ENCODE measurements at places on chromosomes 6 and 20. TPM values are rescaled to one million over a fixed set of nuclear protein-coding genes. Genes with fewer than 3 reads are reported as not detected.

- DNase-seq, result no peak
These were observed 22.9 kb downstream of the STX7 start for GRCh38 chr6:132490024-132490423.

DNA sequence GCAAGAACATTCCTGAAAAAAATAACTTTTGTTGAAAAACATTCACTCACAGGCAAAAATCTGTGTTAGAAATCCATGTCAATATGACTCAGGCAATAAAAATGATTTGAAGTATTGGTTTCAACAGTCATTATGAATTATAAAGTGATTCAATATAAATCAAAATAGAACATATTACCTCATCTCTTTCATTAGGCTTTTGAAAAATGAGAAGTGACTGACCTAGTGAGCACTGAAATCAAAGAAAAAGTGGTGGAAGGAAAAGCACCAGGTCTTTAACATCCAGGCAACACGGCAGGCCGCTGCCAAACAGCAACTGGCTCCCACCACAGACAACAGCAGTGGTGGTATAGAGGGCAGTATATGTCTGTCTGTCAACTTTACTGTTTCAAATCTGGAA is 68.9 kb downstream of the MAN1A1 start:
- DNase-seq, result no peak

- no peak for DNase-seq
These were observed 9.3 kb downstream of the SLC17A9 start for GRCh38 chr20:62961799-62962198.

GRCh38 chr20:48921883-48922820 is 641 bp downstream of the ARFGEF2 start:
- DNase-seq, result peak; percentile 84

- DNase-seq, result no peak
These were observed 35.0 kb downstream of the SIRPA start for GRCh38 chr20:1930165-1930564.

DNA sequence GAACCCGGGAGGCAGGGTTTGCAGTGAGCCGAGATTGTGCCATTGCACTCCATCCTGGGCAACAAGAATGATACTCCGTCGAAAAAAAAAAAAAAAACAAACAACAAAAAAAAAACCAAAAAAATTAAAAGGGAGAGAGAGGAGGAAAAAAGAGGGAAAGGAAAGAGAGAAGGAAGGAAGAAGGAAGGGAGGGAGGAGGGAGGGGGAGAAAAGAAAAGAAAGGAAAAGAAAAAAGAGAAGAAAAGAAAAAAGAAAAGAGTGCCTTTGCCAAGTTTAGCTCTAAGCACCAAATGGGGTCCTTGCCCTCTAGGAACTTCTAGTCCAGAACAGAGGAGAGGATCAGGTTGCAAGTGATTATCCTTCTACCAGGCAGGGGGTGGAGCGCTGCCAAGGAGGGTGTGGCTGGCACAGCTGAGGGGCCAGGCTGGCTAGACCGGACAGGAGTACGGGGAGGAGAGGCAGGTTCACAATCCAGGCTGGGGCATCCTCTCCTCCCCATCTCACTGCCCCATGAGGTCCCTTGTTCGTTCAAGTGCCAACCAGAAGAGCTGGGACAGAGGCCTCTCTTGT is 19.1 kb downstream of the GNAS start:
- DNase-seq, result peak; percentile 51

- DNase-seq, result no peak
These were observed 8.2 kb downstream of the DIDO1 start for GRCh38 chr20:62918147-62918546.

- DNase-seq, result peak; percentile 66
These were observed 205.7 kb downstream of the DOK5 start for GRCh38 chr20:54680872-54681619.

DNA sequence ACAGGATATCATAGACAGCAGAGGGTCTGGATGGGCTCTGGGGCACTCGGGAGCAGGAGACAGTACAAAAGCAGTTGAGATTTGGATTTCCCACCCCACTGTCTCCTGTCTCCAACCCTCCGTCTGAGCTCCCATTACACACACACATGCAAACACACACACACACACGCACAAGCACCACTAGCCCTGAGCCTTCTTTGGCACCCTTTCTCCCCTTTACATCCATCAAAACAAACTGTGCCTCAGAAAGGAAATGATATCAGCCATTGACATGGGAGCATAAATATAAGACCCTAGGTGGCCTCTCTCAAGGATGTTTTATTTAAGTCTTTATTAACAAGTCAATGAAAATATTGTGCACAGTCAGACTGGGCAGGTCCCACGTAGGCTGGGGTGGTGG is 17.5 kb downstream of the TTBK1 start:
- DNase-seq, result no peak

DNA sequence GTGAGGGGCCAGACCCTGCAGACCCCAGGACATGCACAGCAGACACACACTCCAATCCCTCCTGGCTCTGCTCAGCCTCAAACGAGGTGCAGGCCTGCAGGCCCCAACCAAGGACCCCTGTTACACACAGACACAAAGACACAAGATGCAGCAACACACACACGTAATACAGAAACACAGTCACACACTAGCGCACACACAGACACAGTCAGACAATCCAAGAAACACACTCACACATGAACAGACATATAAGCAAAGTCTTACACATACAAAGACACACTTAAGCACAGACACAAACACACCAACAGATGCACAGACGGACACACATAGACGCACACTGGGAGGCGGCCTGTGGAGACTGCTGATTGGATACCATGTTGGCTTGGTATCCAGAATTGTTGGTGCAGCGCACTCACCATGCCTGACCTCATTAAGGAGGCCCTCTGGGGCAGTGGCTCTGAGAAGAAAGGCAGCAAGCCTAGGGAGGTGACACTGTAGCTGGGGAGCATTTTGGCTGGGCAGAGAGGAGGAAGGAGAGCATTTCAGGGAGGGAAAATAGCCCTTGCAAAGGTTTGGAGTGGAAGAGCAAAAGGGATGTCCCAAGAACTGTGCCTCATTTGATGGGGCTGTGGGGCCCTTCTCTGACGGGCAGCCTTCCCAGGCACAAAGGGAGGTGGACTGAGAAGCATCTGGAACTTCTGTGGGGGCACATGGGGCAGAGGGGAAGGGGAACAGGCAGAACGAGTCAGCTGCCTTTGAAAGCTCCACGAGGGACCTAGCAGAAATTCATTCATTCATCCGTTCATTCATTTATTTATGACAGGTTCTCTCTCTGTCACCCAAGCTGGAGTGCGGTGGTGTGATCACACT is 1.4 kb upstream of the HSPA12B start:
- DNase-seq, result no peak

GRCh38 chr20:24766826-24767622 is 182.0 kb upstream of the CST7 start:
- DNase-seq, result no peak

- DNase-seq, result no peak
These were observed 180.0 kb upstream of the SMLR1 start for GRCh38 chr6:130647246-130647645.

- peak; percentile 37 for DNase-seq
These were observed 193.0 kb upstream of the ZNF217 start for GRCh38 chr20:53786445-53787267.

- DNase-seq, result no peak
These were observed 46.9 kb downstream of the DLGAP4 start for GRCh38 chr20:36352843-36353553.

- DNase-seq, result no peak
These were observed 4.0 kb downstream of the TP53TG5 start for GRCh38 chr20:45374101-45374467.

GRCh38 chr6:34696189-34696738 is 303 bp downstream of the ILRUN start:
- DNase-seq, result no peak

- no peak for DNase-seq
These were observed 229.3 kb downstream of the TMEM242 start for GRCh38 chr6:157094038-157094437.

GRCh38 chr20:2887715-2888114 is 14.4 kb downstream of the PTPRA start:
- no peak for DNase-seq

DNA sequence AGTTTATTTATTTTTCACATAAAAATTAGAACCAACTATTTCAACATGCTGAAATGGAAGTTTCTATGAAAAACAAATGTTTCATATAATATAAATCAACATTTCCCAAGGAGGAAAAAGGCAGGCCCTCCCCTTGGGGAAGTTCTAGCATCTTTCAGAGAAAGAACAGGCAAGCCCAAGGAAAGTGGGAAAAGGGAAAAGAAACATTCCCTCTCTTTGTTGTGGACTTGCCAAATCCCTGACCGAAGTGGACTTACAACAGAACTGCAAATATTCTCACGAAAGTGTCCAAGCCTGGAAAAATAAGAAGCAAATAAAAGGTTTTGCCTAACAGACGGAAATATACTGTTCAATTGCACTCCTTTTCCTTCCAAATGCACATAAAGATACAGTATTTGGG is 214.4 kb downstream of the ATXN1 start:
- DNase-seq, result no peak

DNA sequence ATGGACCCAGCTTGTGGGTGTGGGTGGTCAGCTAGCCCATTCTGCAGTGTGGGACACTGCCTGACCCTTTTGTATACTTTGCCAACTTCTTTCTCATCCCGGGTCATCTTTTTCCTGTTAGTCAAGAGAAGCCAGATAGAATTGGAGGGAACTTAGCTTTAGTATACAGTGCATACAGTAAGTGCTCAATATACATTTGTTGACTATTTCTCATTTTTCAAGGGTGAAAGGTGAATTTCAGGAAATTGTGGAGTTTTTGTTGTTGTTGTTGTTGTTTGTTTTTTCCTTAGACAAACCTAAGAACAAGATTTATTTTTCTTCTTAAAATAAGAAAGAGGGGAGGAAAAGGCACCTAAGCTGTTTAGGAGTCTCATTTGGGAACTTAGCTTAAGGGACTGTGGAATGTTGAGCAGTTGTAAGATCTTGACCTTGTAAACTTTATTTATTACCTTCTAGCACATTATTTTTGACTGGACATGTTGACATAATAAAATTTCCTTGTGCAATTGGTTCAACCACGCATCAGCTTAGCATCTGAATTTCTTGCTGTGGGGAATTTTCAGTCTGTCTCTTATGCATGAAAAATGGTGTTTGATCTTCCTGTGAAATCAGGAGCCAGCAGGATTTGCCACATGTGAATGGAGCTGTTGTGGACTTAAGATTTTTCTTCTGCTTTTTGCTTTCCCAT is 113.6 kb downstream of the ARID1B start:
- DNase-seq, result no peak

DNA sequence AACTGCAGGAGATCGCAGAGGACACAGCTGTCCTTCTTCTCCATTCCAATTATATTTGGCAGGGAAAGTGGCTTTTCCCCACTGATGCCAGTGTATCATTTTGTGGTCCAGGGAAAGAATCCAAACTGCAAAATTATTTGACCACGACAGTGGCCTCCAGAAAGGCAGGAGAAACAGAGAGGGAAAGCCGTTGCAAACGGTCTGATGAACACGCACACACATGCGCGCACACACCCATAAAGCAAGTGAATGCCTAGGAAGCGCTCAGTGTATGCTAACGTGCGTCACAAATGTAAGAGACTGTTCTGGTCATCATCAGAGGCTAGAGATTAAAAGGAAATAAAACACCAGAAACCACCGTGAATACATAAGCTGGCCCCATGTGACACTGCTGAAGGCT is 54.0 kb downstream of the NPEPL1 start:
- no peak for DNase-seq

GRCh38 chr6:164336455-164336854 is 921.9 kb downstream of the QKI start:
- no peak for DNase-seq

- DNase-seq, result no peak
These were observed 372.8 kb upstream of the JARID2 start for GRCh38 chr6:14873101-14873500.

DNA sequence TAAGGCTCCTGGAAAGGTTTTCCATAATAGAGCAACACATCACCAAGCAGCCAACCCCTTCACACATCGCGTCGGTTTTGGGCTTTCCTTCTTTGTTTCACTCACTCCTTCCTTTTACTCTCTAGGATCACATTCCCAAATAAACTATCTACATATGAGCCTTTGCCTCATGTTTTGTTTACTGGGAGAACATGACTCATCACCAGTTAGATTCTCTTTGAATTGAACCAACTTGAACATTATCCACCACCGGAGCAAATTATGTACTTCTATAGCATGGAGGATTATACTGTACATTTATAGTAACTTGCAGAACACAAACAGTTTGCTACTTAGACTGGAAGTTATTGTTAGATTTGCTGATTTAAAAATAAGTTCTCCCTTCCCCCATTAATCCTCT is 41.0 kb downstream of the SAMD5 start:
- DNase-seq, result no peak

GRCh38 chr6:150600301-150601017 is 774 bp downstream of the PLEKHG1 start:
- DNase-seq, result peak; percentile 77

DNA sequence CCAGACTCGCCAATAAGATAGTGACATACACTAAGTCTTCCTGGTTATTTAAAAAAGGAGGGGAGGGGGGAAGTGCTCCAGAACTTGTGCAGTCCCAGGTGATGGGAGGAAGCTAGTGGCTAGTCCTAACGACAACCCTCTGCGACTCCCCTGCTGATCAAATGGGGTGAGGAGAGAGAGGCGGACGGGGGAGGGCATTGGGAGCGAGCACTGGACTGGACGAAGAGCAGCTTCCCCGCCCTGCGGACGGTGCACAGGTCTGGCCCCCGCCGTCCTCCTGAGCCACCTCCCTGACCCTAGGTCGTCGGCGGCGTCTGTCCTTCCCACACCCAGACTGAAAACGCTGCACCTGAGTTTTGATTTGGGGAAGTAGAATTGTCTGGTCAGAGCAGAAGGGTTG is 2.2 kb upstream of the OLIG3 start:
- DNase-seq, result no peak

GRCh38 chr6:79196912-79197311 is 37.6 kb downstream of the HMGN3 start:
- no peak for DNase-seq

The RCAN2 gene
- 2.2 TPM for total RNA-seq

The DEFB124 gene
- not detected for total RNA-seq

The OPRM1 gene
- total RNA-seq, result not detected

The FBXO5 gene
- total RNA-seq, result 17.6 TPM

The OR12D3 gene
- not detected for total RNA-seq

The TRIM40 gene
- 0.29 TPM for total RNA-seq

The IMPG1 gene
- not detected for total RNA-seq

The TMC2 gene
- not detected for total RNA-seq

The GGTLC1 gene
- total RNA-seq, result not detected

The FKBP1C gene
- 0.35 TPM for total RNA-seq

The CRISP3 gene
- 7.0 TPM for total RNA-seq

The DOK5 gene
- total RNA-seq, result 0.17 TPM

The PSORS1C2 gene
- total RNA-seq, result not detected

The IL17F gene
- not detected for total RNA-seq

The NHSL1 gene
- total RNA-seq, result 26.8 TPM

The PLA2G7 gene
- total RNA-seq, result 2.1 TPM

The SLC18B1 gene
- 25.9 TPM for total RNA-seq
